Stimulated activated CD8-positive, alpha-beta memory T cell treated with anti-CD3 and anti-CD28 coated beads, Interleukin-2, amount 100 ng/mL, for 1 hour (primary cell): ENCODE measurements at places on chromosomes 11 and 22.

- DNase-seq, result no peak
These were observed 156.2 kb downstream of the MAML2 start for GRCh38 chr11:96186806-96187205.

GRCh38 chr11:76385903-76386302 is 4.8 kb downstream of the GVQW3 start:
- DNase-seq, result no peak

DNA sequence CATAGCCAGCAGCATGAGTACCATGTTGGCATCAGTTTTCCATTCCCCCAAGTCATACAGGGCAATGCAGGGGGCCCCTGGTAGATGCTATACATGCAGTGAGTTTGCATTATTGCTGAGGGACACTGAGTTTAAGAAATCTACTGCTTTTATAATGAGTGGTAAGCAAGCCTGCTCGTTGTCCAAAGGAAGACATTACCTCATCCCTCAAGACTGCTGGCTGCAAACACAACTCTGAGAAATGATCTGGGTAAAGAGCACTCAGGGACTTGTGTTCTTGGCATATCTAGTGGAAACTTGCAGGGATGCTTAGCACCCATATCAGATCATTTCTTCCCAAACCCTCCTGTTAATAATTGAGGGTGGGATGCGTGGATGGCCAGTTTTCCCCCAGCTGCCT is 77.9 kb downstream of the CWC15 start:
- no peak for DNase-seq

DNA sequence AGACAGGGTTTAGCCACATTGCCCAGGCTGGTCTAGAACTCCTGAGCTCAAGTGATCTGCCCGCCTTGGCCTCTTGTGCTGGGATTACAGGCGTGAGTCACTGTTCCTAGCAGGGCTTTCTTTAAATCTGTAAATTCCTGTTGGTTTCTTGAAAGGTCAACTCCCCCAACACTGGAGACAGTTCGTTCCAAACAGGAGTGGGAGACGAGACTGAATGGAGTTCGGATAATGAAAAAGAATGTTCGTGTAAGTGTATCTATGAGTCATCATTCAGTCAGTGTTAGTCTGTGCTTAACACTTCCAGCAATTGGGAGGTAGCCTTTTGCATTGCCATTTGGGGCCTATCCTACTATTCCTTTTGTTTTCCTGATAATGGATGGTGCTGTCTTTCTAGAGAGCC is 10.0 kb upstream of the BACE1-AS start:
- DNase-seq, result no peak

DNA sequence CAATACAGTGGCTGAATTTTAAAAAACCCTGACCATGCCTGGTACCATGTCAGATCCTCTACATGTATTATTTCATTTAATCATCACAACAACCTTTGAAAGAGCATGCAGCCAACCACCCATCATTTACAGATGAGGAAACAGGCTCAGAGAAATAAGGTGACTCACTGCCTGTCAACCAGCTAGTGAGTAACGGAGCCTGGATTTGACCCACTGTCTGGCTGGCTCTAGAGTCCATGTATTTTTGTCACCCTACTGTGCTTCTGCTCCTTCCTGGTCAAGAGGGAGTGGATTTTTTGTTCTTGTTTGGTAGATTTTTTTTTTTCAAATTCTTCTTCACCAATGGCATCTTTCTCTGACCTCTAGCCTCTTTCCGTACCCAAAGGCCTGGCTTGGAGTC is 77.4 kb downstream of the CWC15 start:
- DNase-seq, result no peak

DNA sequence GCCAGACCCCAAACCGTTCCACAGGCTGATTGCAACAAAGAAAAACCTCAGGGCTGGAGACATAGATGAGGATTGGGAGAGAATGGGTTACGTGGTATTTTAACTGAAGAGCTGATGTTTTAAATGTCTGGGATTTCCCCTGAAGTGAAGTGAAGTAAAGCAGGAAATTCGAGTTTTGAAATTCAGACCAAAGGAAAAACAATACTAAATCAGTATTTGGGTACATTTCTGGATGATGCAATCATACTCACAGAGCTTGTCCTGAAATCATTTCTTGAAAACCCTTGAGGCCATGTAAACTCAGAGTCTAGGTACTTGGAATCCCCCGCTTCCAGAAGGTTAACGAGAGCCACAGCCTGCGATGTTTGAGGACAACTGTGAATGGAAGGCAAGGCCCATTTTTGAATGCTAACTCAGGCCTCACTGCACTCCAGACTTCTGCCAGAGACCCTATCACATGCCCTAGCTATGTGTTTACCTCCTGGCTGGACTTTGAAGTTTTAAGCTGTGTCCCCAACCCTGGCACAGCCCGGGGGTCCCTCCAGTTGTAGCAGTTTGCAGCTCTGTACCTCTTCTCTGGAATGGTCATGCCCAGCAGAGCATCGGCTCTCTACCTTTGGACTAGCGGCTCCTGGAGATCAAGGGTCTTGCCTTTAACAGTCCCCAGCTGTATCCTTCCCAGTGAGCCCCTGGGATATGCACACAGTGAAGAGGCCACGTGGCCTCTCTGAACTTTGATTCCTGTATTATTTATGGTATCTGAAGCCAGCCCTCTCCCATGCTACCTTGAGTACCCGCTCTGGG is 5.4 kb upstream of the FTH1 start:
- no peak for DNase-seq

GRCh38 chr11:119747868-119748660 is 19.1 kb upstream of the NECTIN1 start:
- no peak for DNase-seq

GRCh38 chr22:35140879-35141745 is 75.2 kb downstream of the ISX start:
- no peak for DNase-seq
